ENCODE measurements at places on chromosomes 1 and 21.
A peak's percentile ranks its signal among the peaks of the same experiment; 100 is the strongest.

- peak; percentile 94 for DNase-seq
Measured at GRCh38 chr21:45865106-45865835, 116.3 kb upstream of the COL6A1 start.

DNA sequence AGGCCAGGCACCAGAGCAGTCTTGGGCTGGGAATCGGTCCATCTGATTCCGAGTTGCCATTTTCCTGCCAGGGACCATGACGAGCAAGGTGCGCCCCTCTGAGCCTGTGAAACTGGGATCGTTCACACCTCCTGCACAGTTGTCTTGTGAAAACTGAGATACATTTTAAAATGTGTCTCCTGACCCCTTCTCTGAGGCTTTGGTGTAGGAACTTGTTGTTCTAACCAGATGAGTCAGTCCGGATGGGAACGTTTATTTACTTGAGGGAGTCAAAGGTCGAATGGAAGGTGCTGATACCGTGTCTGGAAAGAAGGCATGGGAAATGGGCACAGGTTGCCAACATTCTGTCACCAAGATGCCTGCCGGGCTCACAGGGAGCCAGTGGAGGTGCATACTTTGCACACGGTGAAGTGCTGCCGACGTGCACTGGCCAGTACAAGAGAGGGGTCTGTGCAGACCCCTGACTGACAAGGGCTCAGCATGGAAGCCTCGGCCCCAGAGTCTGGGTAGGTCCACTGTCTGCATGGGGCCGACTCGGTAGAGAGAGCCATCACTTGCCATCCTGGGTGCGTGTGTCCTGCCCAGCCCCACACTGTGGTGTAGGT lies 7.4 kb upstream of the KCNN3 start:
- no peak for DNase-seq

DNA sequence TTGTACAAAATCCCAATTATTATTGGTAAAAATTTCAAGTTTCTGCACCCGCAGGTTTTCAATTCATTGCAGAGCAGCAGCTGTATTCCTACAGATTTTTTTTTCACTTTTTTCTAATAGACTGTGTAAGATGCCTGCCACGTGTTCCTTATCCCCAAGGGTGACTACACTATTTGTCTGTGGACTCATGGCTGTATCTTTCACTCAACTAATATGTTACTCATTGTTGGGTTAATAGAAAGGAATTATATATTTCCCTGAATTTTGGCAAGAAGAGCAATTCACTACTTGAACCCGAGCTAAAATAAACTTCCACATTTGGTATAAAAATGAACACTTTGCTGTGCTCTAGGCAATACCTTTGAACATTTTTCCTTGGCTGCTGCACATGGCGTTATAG lies 158.7 kb downstream of the NCAM2 start:
- peak; percentile 61 for DNase-seq

DNA sequence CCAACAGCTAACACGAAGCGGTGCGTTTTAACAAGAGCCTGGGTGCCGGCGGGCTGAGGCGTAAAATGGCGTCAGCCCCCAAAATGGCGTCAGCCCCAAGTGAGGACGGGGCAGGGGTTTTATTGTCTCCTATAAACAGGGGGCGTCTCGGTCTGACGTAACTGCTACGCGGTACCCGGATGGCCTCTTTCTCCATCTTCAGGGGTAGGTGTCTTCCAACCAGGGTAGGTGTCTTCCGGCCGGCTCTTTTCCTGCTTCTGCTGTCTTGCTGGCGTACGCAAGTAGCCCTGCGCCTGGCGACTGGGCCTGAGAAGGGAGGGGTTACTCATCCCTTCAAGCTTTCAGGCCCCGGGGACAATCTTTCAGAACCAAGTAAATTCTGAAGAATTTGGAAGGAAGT lies 45.3 kb downstream of the LGR6 start:
- no peak for DNase-seq

DNA sequence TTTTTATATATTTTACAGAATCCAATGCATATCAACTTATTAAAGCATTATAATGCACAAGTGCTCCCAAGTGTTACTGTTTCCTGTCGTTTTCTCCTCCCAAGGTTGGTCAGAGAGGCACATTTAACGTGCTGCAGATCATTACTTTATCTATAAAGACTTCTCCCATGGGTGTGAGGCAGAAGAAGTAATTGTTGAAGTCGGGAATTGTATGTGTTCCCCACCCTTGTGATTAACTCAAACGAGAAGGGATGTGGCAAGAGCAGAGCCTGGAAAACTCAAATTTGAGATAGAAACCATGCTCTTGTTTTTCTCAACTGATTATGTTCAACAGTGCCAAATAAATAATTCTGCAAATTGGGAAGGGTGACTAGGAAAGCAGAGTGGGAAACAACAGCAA lies 412.5 kb upstream of the ADAMTS5 start:
- no peak for DNase-seq

DNA sequence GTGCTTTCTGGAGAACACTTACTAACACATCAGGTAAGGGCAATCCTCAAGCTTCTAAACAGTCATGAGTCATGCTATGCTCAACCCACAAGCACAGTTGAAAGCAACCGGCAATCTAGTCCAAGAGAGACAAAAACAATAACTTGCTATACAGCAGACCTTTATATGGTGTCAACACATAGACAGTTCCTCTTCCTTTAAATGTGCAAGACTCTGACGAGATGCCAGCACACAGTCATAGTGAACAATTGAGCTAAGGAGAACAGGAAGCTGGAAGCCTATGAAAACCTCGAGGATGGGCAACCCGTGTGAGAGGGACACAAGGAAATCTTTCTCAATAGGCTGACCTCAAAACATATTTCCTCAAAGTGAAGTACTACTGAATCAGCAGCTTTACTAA lies 5.3 kb downstream of the ADIPOR1 start:
- peak; percentile 21 for DNase-seq

DNA sequence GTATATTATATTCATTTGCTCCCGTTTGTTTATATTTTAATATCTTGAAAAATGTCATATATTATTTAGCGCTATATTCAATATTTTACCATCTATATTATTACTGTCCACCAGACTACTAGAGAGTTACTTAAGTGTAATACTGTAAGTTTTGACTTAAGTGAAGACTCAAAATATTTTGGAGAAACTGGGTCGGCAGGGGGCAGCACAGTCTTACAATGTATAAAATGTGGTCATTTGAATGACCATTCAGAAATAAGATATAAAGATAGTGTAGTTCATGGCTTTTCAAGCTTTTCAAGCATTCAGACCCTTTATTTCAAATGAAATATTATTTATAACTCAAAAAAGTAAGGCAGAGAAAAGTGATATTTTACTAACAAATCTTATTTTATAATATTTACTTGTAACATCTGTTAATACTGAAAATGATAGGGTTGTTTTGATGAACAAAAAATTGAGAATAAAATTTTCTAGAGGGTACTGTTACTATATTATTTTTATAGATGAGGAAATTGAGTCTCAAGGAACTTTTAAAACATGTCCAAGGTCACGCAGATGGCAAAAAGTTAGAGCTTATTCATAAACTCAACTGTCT lies 89.0 kb upstream of the SERTAD4 start:
- peak; percentile 62 for DNase-seq

GRCh38 chr1:31084782-31085569 lies 19.5 kb upstream of the PUM1 start:
- no peak for DNase-seq

DNA sequence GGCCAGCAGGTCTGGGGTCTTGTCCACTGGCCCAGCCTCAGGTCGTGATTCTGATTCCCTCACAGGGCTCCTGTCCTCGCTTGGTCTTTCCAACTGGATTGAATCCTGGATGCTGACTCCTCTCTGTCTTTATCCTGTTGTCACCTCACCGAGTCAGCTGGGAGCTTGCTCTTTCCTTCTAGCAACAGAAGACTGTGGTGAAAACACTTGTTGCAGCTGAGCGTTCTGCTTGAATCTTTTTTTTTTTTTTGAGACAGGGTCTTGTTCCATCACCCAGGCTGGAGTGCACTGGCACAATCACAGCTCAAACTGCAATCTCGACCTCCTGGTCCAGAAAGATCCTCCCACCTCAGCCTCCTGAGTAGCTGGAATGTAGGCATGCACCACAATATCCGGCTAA lies 8.0 kb upstream of the WNT4 start:
- DNase-seq: no peak

- DNase-seq: peak; percentile 45
Measured at GRCh38 chr1:215023155-215023832, 59.2 kb upstream of the KCNK2 start.

DNA sequence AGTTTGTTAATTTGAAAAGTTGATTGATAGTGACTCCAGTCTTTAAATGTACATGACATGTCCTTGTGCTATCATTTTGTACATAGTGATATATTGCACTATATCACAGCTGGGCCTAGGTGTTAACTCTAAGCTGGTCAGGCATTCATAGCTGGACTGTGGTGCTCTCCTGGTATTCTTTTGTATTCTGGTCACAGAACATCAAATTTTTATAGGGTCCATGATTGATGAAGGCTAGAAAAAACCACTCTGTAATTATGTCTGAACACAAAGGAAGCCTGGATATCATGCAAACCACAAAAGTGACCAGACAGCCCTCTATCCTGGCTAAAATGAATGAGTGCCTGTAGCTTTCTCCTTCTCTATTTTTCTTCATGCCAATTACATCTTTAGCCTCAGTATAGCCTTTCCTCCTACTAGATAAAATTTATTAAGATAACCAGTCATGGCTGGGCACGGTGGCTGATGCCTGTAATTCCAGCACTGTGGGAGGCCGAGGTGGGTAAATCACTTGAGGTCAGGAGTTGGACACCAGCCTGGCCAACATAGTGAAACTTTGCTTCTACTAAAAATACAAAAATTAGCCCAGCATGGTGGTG lies 134.9 kb upstream of the B3GALT2 start:
- DNase-seq: peak; percentile 72

DNA sequence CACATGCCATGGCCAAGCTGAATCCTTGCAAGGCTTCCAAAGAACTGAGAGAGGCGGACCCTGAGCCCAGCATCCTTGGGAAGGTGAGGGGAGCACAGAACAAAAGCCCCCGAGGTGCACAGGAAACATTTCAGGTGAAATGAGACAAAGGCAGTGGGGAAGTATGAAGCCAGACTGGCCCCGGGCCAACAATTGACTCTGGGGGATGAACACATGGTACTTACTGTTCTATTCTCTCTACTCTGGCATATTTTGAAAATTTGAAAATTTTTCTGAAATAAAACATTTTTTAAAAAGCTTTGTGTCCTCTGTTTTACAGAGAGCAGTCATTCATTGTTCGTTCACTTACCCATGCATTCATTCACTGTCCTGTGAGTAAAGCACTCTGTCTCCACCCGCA lies 77.7 kb downstream of the GRIK3 start:
- DNase-seq: no peak

GRCh38 chr1:168086438-168086837 lies 50.3 kb downstream of the GPR161 start:
- DNase-seq: no peak

DNA sequence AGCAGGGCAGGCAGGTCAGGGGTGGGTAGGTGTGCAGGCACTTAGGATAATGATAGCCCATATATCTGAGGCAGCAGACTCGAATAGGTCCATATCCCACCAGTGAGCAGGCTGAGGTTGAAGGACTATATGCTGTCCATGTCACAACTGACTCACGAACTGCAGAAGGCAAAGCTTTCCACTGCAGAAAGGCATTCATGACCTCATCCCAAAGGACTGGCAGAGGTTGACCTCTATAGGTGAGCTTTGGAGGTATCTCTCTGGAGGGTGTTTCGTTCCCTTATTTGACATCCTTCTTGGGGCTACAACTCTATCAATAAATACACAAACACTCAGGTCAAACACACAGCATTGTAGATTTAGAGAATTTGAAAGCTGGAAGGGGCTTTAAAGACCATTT lies 42.8 kb upstream of the MARK1 start:
- DNase-seq: no peak

GRCh38 chr1:37481289-37482003 lies 7.1 kb downstream of the ZC3H12A start:
- no peak for DNase-seq

- no peak for DNase-seq
Measured at GRCh38 chr1:61191433-61191720, 109.0 kb downstream of the NFIA start.

- DNase-seq: peak; percentile 86
Measured at GRCh38 chr1:43763497-43763973, 56.2 kb downstream of the ST3GAL3 start.

DNA sequence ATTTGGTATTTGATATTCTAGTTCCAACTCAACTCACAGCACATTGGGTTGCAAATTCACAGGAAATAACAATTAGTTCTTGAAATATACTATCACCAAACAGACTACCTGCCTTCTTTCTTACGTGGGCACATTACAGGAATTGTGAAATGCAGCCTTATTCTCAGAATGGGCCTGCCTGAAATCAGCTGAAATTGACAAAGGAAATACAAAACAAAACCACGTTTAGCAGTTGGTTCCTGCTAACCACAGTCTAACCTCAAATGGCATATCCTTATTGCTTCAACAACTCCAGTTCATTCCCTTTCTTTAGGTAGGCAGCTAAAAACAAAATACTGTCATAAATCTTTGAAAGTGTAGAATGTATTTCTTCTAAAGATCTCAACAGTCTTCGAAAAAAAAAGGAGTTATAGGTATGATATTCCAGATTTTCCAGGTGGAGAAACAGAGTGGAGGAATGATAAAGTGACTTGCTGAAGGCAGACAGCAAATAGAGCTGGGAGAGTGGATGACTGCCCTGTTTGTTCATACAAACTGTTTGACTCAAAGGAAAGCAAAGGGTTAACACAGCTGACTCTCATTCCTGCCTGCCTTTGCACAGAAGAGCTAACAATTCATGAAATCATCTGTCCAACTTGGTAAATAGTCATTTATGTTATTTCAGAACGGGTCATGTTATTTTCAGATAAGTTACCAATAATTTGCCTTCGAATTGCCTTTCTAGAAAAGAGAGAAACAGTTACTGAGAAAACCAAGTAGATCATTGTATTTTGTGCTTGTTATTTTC lies 1.6 kb upstream of the GREM2 start:
- no peak for DNase-seq

GRCh38 chr1:54839824-54840223 lies 38.7 kb upstream of the TTC22 start:
- no peak for DNase-seq

DNA sequence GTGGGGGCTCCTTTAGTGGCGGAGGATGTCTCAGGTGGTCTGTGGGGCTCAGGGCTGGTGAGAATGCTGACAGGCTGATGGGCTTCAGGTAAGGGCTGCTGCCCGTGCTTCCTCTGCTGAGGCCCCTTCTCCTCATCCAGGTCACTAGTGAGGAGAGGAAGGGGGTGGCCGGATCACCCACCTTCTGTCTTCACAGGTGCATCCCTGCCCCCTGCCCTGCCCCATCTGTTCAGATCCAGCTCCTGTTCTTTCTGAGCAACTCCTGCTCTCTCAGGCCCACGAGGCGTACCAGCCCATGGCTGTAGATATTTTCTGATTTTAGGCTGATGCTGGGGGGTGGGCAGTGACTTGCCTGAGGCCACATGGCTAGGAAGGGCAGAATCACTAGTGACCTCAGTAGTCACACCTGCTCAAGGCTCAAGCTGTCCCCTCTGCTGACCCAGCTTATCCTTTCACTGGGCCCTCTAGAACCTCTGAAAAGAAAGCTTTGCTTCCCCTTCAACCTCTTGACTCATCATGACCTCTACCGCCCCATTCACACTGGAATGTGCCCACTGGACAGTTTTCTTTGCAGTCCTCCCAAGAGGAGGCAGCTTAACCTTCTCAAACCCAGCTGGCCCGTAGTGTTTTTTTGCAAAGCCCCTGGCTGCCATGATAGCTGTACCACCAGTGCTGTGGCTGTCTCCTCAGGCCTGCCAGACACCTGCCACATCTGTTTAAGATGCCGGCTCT lies 14.8 kb downstream of the DCST2 start:
- no peak for DNase-seq

GRCh38 chr1:170407138-170407537 lies 124.8 kb upstream of the GORAB start:
- DNase-seq: peak; percentile 80

GRCh38 chr21:32319012-32319411 lies 20.4 kb downstream of the MRAP start:
- DNase-seq: no peak

- DNase-seq: no peak
Measured at GRCh38 chr21:46442938-46443337, 15.8 kb upstream of the DIP2A start.

All from fibroblast of skin of abdomen (primary cell).